Astrocyte of the hippocampus (primary cell): ENCODE measurements at places on chromosomes 7 and 10.

GRCh38 chr10:60405172-60405571, 15.5 kb upstream of the ANK3 start:
- DNase-seq = no peak

- no peak for DNase-seq
These were observed 51.1 kb upstream of the SYPL1 start for GRCh38 chr7:106163257-106163656.

GRCh38 chr10:92284112-92284704, 6.7 kb downstream of the CPEB3 start:
- DNase-seq = no peak

DNA sequence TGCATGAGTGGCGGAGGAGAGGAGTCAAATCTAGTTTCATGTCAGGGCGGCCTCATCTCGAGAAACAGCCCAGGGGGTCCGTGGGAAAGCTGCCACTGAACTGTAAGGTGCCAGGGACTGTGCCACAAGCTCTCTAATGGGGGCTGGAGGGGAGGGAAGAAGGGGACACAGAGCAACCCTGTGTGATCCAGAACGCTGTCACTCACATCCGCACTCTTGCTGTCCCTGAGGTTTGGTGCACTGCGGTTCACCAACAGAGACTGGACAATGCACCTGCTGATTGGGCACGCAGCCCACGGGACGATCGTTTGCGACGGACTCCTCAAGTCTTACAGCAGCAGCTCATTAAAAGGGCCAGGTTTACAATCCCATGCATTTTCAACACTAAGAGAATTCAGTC, 47.7 kb downstream of the AMZ1 start:
- DNase-seq = no peak

GRCh38 chr7:47520406-47520805, 61.5 kb downstream of the TNS3 start:
- DNase-seq = peak; percentile 80

- no peak for DNase-seq
These were observed 110.0 kb upstream of the GLCCI1 start for GRCh38 chr7:7858559-7858958.

DNA sequence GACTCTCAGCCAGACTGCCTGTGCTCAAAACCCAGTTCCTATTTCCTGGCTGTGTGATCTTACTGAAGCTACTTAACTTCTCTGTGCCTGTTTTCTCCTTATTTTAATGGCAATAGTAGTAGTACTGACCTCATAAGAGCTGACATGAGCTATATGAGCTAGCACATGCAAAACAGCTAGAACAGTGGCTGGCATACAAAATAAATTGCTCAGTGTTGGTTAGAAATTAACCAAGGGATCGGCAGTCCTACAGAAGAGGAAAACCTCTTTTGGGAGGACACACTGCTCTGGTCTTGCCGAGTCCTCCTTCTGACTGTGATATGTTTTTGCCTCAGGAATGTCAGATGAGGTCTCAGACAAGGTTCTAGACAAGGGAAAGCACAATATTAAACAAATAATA, 322.6 kb downstream of the GRM8 start:
- no peak for DNase-seq

DNA sequence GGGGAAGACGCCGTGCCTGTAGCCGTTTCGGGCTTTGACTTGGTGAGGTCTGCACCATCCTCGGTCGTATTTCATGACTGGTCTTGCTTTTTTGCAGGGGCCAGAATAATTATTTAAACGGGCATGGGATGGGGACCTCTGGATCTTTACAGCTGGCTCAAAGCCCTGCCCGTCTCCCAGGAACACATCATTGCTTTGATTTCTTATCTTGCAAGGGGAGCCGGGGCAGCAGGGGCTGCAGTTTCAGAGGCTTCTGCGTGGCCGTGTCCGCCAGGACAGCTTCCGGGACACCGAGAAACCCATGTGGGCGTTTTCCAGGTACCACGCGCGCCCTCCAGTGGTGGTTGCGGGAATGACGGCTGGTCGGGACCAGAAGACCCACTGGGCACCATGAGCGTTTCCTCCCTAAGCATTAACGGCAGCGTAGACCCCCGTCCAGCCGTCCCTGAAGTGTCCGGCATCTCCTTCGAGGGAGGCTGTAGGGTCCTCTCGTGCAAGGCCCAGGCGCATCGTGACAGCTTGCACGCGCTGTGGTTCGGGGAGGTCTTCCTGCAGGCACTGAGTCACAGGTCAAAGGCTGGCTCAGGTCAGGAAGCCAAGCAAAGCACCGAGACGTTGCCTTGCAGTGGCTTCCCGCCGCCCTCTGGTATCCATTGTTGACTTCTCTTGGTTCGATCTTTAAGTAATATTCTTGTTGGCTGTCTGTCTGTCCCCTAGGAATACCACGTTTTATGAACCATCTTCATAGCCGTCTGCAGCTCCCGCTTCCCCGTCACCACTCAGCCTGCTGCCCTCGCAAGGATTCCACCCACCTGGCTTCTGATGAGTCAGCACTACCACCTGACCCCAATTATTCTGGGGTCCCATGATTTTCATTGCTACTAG, 16.2 kb upstream of the ZFAND2A start:
- DNase-seq = peak; percentile 84

GRCh38 chr10:115045499-115045898, 47.7 kb upstream of the ATRNL1 start:
- DNase-seq = no peak

DNA sequence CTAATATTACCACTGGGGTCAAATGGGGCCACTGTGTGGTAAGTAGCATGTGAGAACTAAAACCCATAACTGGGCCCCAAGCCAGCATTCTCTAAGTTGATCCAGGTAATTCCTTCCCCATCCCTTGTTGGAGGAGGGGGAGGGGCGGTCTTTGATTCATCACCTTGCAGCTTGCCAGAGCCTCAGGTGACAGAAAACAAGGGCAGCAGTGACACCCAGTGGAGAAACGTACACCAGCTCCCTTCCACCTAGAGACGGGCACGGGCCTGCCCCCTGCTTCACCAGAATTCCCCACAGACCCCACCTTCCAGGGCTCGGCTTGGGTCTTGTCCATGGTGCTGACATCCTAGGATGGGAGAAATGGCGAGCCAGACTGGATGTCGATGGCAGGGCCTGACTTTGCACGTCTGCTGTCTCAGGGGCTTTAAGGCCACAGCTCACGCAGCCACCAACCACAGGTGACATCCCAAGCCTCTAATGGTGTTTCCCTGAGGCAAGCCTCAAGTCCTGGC, 102.0 kb downstream of the STRA8 start:
- peak; percentile 93 for DNase-seq

GRCh38 chr10:77835669-77836086, 90.9 kb downstream of the DLG5 start:
- peak; percentile 43 for DNase-seq

- no peak for DNase-seq
These were observed 204.6 kb downstream of the HDAC9 start for GRCh38 chr7:18700147-18700546.

GRCh38 chr7:156772725-156773124, 120.3 kb downstream of the LMBR1 start:
- no peak for DNase-seq

- DNase-seq = peak; percentile 27
These were observed 100.6 kb downstream of the PLXNA4 start for GRCh38 chr7:132475669-132476116.

DNA sequence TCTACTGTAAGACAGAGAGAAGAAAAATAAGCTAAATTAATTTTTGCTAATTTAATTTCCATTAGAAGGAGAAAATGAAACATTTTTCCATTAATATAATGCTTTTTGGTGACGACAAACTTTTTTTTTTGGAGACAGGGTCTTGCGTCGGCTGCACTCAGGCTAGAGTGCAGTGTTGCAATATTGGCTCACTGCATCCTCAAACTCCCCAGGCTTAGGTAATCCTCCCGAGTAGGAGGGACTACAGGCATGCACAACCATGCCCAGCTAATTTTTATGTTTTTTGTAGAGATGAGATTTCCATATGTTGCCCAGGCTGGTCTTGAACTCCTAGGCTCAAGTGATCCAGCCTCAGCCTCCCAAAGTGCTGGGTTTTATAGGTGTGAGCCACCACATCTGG, 229.8 kb upstream of the LRRN3 start:
- no peak for DNase-seq

DNA sequence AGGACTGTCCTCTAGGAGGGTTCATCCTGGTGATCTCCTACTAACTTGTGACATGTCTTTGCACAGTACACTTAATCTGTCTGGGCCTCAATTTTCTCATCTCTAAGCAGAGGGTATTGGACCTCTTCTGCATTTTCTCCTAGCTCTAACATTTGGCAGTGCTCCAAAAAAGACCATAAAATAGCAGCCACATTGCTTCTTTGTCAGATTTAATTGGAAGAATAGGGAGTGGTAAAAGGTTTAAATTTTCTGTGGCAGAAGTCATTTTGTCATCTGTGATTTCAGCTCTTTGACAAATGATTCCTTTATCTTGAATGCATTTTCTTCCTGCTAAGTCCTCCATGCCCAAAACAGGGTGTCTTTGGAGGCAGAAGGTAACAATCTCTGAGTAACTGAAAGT, 289.9 kb upstream of the LRGUK start:
- DNase-seq = no peak
